ENCODE measurements at places on chromosomes 5 and 9.

- DNase-seq, result no peak
Measured at GRCh38 chr5:64308135-64308534, 142.5 kb downstream of the RNF180 start.

DNA sequence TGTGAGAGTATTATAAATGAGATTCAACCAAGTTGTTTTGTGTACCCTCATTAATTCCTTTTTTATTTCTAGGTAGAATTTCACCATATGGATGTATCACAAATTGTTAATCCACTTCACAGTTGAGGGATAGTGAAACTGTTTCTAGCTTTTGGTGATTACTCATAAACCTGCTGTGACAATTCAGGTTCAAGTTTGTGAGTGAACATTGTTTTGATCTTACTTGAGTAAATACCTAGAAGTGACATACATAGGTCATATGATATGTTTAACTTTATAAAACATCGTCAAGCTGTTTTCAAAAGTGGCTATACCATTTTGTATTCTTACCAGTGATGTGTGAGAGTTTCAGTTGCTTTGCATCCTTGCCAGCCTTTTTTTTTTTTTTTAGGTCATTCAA lies 112.9 kb downstream of the CAMK4 start:
- DNase-seq, result no peak

GRCh38 chr9:136306211-136307208 lies 2.6 kb upstream of the CCDC187 start:
- no peak for DNase-seq

DNA sequence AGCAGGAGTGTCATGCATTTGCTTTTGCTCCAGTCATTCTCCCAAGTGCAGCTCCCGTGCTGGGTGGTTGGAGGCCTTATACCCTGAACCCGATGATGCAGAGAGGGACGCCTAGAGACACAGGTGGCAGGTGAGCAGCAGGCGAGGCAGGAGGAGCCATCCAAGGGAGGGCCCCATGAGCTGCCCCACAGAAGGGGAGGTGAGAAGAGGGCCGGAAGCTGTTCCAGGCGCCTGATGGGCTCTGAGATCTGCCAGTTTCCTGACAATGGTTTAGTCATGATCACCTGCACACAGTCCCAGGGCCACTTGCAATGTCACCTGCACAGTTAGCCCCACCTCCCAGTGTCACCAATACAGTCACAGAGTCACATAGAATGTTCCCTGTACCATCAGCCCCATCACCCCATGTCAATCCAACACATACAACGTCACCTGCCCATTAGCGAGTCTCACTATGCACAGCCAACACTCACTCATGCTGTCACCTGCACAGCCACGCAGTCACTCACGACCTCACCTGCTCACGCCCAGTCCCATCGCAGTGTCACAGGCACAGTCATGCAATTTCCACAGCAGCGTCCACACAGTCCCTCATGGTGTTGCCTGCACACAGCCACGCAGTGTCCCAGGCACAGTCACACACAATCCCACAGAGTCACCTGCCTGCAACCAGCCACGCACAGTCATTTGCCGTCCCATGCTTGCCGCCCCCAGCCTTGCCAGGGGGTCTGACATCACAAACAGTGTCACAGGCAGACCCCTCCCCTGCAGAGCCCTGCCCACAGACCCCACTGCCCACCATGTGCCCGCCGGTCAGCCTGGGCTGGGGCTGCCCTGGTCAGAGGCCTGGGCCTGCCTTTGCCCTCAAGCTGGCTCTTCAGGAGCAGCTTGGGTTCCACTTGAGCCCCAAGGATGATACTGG lies 113.4 kb downstream of the LHX2 start:
- no peak for DNase-seq

Data from CD4-positive, alpha-beta T cell treated with Interleukin-1 beta for 1 hour (primary cell).